ENCODE measurements at places on chromosomes 11 and 22.

DNA sequence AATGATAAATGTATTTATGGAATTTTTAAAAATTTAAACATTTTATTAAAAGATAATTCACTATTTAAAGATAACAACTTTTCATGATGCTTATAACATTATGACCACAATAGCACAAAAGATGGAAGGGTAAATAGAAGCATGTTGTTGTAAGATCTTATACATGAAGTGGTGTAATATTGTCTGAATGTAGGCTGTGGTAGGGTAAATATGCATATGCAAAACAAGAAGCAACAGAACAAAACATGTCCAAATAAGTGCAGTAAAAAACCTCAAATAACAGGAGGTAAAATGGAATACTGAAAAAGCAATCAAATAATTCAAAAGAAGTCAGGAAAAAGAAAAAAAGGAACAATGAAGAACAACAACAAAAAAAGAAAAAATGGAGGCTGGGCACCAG, 56.0 kb downstream of the ADM start:
- DNase-seq: no peak

DNA sequence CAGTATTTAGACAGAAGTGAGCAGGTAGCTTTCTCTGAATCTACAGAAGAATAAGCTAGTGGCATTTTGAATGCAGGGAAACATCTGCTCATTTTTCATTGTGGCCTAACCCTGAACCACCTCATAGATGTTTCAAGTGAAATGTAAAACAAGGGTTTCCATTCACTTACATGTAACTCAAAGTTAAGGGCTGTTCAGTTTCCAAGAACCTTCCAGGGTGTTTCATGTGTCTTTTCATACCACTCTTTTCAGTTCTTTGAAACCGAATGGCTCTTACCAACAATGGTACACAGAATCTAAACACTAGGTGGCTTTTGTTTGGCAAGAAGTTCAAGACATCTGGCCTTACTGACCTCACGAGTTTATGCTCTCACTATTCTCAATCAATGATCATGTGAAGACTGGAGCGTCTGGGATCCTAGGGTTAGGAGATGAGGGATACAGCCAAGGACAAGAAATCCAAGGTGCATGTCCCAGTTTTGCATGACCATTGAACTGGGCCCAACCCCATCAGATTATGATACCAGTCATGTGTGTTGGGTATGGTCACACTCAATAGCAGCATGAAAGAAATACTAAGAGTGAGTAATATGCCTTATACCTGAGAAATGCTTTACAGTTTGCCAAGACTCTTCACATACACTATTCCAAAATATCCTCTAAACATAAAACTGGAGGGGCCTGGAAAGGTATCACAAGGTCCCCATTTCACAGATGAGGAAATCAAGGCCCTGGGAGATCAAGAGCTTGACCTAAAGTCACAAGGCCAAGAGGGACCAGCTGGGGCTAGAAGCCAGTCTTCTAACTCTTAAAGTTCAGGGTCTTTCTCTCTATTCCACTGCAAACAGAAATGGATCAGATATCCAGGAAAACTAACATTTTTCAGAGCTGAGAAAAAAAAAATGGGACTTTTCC, 92.7 kb downstream of the ETS1 start:
- no peak for DNase-seq

- no peak for DNase-seq
Observed at GRCh38 chr11:8704136-8704535, 21.5 kb downstream of the RPL27A start.

DNA sequence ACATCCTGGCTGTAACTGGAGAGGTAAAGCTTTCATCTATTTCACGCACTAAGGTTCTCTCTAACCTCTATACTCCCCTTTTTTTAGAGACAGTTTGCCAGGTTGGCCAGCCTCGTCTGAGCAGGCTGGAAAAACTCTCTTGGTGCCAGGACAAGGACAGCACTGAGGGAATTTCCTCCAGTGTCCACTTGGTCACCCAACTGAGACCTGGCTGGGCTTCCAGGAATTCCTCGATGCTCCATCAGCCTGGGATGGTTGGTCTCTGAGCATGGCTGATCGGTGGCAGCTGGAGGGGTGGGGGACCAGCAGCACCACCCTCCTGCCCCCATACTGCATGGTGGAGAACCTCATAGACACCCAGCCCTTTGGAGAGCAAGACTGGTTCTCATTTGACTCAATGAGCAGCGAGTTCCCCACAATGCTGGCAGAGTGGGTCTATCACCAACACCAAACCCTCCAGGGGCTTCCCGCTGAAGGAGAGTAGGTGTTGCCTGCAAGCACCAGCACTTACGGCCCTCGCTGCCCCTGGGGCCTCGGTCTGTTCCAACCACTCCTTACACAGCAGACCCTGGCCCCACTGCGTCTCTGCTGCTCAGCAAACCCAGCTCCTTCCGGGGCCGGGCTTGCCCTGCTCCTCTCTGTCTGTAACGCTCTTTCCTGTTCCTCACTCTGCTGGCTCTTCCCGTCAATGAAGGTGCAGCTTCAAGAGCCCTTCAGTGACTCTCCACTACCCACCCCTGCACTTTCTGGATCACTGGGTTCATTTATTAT, 122.2 kb downstream of the ST3GAL4 start:
- no peak for DNase-seq

- peak; percentile 72 for DNase-seq
Observed at GRCh38 chr22:30876915-30877553, 91.5 kb downstream of the MORC2 start.

GRCh38 chr11:60995798-60996197, 24.3 kb downstream of the CD6 start:
- DNase-seq: no peak

- DNase-seq: no peak
Observed at GRCh38 chr11:131025421-131026125, 109.3 kb upstream of the SNX19 start.

- DNase-seq: no peak
Observed at GRCh38 chr11:15568440-15568839, 453.7 kb downstream of the INSC start.

DNA sequence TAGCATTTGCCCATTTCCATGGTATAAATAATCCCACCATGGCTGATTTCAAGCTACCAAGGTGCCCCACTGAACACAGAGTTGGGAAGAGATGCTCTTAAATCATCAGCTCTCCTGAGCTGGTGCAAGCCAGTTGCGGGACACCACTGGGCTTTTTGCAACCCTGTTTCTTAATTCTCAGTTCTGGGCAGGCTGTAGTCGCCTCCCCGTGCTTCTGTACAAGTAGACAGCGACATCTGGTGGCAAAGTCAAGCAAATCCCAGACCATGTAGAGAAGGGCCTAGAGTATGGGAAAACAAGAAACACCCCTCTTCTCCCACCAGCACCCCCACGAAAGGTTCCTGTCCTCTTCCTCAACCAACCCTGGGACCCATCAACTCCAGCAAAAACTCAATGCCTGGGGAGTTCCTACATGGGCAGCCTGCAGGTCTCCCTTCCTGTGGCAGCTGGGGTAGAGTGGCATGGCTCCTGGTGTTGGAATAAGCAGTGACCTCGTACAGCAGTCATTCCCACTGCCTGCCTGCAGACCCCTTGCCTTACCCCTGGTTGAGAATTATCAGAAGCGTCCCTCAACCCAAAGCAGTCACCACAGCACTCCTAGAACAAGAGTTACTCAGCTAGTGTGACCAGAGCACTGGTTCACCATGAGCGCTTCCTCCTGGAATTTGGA, 68.4 kb downstream of the IGLL5 start:
- peak; percentile 55 for DNase-seq

- DNase-seq: no peak
Observed at GRCh38 chr11:115425250-115425649, 79.0 kb downstream of the CADM1 start.

DNA sequence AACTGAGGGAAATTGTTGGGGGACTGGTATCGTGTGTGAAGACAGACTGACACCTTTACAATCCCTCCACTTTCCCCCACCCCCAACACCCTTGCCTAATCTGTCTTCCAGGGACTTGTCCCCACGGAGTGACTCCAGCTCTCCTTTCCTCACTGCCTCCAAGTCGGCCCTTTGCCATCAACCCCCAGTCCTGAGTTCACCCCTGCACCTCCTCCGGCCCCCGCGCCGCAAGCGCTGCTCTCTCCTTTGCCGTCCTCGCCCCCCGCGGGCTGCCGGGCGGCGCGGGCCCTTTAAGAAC, 183 bp upstream of the ABCG4 start:
- no peak for DNase-seq

GRCh38 chr22:28245579-28246224, 326.6 kb upstream of the PITPNB start:
- no peak for DNase-seq

DNA sequence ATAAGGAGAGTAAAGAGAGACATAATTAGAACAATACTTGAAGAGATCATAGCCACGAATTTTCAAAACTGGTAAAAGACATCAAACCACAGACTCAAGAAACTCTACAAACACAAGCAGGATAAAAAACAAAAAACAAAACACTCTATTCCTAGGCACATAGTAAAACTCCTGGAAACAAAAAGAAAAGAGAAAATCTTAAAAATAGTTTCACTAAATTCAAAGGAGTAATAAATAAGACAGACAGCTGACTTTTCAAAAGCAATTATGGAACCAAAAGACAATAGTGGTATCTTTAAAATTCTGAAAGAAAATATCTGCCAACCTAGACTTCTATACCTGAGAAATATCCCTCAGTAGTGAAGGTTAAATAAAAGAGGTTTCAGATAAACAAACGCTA, 9.2 kb upstream of the NARS2 start:
- DNase-seq: no peak

GRCh38 chr11:63945477-63946163, 6.8 kb downstream of the NAA40 start:
- peak; percentile 78 for DNase-seq

DNA sequence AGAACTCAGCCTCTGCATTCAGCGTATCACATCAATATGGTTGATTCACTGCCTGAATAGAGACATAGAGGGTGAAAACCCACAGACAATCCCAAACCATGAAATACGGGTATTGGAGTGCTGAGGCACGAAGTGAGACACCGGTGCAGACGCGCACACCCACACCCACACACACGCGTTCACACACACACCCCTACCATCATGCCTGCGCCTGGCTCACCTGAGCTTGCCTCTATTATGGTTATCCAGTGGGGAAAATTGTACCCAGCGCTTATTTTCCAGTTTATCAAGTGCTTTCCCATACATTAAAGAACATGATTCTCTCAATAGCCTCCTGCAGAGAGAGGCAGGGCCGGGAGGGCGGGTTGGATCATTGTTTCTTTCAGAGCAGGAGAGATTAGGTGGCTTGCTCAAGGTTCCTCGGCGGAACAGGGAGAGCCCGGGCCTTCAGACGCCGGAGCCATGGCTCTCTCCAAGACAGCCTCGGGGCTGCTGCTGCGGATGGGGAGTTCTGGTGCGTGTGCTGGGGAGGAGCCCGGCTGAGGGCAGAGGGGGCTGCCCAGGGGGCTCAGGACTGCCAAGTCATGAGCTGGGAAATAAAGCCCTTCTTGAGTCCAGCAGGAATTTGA, 78.9 kb upstream of the THY1 start:
- no peak for DNase-seq

DNA sequence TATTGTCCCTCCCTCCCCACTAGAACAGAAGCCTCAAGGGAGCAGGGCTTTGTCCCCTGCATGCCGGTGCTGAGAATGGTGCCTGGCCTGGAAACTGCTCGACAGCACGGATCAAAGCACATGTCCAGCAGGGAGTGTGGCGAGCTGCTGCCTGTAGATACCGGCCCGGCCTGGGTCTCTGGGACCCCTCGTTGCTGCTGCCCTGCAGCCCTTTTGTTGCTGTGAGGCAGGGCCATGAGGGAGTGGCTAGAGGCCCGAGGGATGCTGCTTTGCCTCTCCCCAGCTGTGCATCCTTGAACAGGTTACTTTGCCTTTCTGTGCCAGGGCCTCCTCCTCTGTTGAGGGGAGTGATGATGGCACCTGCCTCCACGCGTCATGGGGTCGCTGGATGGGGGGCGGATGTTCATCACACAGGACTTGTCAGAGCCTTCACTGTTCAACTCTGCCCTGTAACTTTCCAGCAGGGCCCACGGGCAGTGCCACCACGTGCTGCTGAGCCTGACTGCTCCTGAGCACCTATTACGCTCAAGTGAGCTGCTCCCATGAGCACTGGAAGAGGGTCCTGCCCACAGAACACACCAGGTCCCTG, 15.3 kb upstream of the PARVG start:
- DNase-seq: no peak

DNA sequence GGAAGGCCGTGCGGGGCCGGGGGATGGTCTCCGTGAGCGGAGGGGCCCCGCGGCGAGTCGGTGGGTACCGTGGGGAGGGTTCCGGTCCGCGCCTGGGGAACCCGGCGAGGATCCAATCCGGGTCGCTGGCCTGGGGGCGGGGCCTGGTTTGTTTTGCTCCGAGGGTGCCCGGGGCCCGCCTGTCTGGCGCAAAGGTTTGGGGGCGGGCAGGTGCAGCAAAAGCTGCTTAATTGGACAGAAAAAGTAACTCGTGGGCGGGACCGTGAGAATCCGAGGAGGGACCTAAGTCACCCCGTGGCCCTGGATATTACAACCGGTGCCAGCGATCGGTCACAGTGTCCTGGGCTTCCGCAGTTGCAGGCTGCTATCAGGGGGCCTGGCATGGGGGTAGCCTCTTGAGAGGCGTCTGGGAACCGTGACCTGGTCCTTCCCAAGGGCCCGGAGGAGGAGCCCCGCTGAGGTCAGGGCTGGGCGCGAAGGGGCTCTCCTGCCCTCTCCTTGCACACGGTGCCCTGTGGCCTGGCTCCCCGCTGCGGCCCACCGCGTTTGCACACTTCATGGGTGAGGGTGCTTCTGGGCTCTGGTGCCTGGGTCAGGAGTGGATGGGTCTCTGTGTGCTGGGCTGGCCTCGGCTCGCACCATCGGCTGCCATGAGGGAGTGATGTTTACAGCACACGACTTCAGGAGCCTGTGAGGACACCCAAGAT, 1.4 kb downstream of the PNPLA2 start:
- DNase-seq: peak; percentile 57

DNA sequence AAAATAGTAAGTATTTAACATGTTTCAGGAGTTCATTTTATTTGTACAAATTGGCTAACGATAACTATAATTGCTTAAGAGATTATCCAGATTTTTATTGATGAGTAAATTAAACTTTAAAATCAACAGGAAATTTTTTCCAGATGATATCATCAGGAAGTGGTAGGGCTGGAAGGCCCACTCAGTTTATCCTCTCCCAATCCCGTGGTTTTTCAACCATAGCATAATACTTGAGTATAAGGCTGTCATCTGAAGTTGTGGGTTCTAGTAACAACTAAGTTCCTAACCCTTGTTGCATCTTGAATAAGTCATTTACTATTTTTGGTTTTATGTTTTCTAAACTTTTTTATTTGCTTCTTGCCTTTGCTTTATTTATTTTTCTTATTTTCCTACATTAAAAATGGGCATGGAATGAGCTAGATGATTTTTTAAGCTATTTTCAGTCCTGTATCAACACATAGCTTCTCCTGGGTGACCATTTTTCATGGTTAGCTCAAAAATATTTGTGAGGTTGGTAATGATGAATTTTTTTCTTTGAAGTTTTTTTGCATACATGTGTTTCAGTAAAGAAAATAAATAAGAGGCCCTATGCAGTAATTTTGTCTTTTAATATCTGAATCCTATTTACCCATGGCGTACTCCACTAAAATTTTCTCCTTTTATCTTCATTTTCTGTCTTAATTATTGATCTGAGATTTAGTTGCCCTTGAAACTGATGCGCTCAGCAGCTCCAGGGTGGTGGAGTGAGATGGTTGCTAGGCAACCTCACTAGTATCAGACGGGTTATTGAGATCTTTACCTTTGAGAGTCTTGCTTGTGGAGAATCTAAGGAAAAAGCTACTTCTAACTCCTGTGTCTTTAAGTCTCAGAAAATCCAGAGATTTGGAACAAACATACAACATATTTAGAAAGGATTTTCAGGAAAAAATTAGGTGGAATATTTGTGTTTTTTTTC, 452.0 kb upstream of the CCDC179 start:
- DNase-seq: no peak
